ENCODE measurements at places on chromosomes 5 and 9.
A peak's percentile ranks its signal among the peaks of the same experiment; 100 is the strongest.

GRCh38 chr9:107070586-107070985, 207.6 kb downstream of the ZNF462 start:
- no peak for DNase-seq

DNA sequence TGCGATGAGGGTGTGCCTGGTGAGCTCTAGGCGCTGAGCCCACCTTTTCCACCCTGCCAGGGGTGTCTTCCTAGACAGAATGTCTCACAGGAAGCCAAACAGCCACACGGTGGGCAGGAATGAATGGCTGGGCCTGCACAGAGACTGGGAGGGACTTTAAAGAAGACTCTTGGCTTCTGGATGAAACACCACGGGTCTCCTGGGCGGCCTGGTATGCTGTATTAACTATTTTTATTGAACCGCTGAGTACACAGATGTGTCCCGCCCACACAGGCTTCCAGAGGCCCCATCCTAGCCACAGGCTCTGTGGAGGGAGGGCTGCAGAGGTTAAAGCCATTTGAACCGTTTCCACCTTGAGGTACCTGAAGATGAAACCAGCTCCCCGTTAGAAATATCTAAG, 115.2 kb upstream of the CXCL14 start:
- DNase-seq = no peak

GRCh38 chr5:74598731-74599130, 41.8 kb downstream of the ENC1 start:
- DNase-seq = no peak

GRCh38 chr9:21974343-21974721, 19.9 kb downstream of the CDKN2A start:
- DNase-seq = peak; percentile 12

DNA sequence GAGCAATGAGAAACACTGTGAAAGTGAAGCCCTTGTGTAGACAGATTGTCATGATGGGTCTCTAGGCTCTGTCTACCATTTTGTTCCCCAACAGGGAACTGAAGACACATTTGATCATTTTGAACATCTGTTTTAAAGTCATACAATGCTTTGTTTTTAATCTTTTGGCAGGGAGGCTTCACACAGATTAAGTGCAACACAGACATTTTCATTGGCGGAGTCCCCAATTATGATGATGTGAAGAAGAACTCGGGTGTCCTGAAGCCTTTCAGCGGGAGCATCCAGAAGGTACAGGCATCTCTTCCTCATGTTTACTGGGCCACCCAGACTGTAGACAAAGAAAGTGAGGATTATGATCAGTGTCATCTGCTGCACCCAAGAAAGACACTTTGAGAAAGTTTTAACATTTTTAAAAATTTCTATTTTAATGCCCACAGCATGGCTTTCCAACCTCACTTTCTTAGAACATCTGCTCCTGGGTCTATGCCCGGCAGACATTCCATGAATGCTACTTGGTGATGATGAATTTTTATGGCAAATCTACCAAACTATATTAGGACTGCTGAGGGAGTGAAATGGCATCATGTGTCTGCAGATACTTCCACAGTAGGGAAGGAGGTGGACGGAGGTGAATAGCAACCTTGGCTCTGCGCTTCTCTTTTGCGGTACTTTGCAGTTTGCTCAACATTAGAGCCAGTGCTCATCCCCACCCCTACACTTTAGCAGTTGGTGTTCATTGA, 121.3 kb downstream of the LIFR start:
- no peak for DNase-seq

DNA sequence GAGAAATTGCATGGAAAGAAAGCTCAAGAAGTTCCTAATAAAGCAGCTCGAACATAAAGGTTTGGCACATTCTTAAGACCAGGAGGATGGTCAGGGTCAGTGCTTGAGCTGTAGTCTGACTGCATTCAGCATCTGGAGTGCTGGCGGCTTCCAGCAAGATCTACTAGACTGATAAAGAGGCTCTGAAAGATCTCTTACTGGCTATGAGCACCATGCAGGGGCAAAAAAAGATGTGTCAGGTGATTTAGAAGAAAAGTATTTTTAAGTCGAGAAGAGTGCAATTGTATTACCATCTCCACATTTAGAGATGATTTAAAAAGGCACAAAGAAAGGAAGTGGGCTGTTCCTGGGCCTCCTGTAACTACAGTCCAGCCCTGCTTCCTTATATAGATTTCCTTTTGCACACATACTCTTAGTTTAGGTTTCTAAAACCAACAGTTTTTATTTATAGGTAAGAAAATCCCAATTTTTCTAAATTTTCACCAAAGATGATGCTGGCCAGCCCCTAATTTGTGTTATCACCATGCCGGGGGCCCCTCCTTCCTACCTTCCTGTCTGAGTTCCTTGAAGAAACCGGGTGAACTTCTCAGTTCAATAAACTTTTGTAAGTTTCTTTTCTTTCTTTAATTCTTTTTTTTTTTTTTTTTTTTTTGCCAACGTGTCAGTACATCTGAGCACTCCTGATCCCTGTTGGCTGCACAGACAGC, 65.9 kb upstream of the PLPP1 start:
- no peak for DNase-seq

- no peak for DNase-seq
Observed at GRCh38 chr9:93684161-93684765, 107.9 kb downstream of the PHF2 start.

DNA sequence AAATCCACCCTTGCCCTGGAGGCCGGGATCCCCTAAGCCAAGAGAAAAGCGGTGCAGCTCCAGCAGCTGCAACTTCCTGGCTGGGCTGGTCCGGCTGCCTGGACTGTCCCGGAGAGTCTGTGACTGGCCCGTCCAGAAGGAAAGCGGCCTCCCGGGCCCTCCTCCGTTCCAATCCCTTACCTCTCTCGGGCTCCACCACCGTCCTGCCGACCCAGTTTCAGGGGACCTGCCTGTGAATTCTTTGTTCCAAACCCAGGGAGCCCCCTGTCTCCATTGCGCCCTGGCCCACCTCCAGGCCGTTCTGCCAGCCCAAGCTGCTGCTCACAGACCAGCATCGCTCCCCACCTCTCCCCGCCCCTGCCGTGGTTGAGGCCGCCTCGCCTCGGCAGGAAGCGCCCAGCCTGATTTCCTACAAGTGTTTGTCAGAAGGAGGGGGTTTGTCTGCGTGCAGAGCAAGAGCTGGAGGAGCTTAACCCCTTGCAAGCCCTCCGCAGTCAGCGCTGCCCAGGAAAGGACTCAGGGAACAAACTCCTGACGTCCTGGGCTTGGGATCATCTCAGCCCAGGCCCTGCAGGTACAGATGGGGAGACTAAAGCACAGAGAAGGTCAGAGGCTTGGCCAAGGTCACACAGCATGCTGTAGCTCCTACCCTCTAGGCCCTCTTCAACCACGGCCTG, at the start of gene AKNA:
TSS of gene AKNA (minus strand) at position 303 of the 677 bp plus-strand sequence. CDS start 6,649 bp downstream, outside the sequence.
- DNase-seq = no peak

GRCh38 chr5:76983468-76983867, 30.6 kb downstream of the CRHBP start:
- DNase-seq = no peak

DNA sequence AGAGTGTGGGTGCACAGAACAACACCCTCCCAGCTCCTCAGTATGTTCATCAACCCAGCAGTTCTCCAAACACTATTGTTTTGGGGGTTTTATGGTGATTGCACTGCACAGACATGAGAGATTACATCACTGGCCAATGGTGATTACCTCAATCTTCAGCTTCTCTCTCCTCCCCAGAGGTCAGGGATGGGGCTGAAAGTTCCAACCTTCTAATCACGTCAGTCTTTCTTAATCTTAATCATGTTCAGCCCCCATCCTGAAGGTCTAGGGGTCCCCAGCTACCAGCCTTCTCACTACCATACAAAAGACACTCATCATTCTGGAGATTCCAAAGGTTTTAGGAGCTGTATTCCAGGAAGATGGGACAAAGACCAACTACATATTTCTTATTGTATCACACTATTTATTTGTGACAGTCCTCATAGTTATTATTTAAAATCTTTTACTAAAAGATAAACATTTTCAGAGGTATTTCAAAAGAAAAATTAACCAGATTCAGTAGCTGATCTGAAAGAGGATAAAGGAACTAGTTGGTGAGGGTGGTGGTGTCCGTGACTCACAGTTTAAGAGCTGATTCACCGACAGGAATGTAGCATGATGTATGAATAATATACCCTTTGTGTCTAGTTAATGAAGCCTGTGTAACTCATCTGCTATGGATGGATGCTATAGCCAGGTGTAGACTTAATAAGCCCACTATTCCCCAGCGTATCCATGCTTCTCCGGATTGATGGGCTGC, 35.6 kb downstream of the RASEF start:
- DNase-seq = no peak

GRCh38 chr5:57754616-57755015, 272.0 kb upstream of the ACTBL2 start:
- no peak for DNase-seq

- DNase-seq = no peak
Observed at GRCh38 chr5:8633259-8633658, 764.3 kb downstream of the MTRR start.

DNA sequence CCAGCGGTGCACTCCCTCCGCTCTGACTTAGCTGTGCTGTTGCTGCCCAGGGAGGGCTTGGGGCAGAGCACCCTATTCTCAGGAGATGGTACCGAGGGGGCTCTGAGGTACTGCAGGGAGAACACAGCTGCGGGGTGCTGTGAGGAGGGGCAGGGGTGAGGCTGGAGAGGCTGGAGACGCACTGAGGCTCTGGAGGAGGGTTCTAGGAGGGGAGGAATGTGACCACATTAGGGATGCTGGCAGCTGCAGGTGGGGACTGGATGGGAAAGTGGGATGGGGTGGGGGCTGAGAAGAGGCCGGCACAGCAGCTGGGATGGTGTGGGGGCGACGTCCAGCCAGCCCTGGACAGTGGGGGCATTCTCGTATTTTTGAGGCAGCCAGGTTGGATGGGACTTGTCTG, 20.9 kb downstream of the NCS1 start:
- no peak for DNase-seq

DNA sequence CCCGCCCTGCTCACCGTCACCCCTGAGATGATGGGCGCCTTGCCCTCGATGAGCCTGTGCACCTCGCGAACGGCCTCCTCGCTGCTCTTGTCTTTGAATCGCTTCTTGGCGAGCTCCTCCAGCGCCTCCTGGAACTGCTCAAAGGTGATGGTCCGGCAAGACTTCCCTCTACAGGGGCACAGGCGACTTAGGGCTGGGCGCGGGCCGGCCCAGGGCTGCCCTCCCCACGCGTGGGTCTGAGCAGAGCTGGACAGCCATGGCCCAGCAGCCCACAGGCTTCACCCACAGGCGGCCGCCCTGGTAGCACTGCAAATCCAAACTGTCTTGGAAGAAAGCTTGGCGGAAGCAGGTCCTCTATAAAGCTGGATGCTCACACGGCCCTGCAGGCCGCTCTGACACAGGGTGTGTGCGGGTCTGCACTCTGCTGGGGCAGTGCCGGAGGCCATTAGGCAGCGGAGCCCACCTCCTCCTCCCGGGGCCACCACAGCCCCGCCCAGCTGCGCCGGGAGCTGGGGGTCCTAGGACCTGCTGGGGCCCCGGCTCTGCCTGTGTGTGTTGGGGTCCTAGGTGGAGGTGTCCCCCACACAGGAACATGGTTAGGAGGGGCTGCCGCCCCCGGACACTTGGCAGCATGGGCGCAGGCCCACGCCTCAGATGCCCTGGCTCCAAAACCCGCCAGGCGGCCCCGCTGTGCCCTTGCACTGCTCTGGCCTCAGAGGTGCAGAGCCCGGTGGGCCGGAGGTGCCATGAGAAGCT, 27.0 kb downstream of the TPPP start:
- DNase-seq = no peak

GRCh38 chr5:179805529-179806249, 977 bp downstream of the MGAT4B start:
- no peak for DNase-seq

DNA sequence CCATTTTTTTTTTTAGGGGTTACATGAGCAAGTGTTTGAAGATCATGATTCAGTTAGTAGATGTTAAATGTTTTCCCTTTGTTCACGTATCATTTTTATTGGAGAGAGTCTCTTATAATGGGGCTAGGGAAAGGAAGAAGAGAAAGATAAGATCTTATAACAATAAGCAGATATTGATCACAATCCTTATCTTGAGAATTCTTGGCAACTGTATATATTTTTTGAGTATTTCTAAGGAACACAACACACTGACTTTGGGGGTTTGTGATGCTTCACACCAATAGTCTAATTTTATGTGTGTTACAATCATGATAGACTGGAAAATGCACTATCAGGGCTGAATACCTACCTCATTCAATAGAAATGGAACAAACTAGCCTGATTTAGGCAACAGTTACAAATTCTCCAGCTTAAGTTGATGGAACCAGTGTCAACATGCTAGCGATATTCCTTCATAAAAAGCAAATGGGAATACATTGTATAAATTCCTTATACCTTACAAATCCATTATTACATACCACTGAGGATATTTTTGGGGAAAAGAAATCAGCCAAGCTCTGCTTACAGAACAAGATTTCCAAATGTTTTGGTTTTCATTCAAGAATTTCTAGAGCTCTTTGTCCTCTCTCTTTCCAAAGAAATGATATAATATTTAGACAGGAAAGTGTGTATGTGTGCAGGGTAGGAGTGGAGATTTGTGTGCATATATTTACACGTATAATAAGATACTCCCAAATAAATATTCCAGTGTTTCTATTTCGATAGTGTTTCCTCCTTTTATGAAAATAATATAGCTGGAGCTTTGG, 41.5 kb downstream of the SVEP1 start:
- no peak for DNase-seq

GRCh38 chr9:99239341-99240060, 17.4 kb downstream of the SEC61B start:
- no peak for DNase-seq
